Jurkat, Clone E6-1 (cell line): ENCODE measurements at places on chromosomes 6 and 20.

DNA sequence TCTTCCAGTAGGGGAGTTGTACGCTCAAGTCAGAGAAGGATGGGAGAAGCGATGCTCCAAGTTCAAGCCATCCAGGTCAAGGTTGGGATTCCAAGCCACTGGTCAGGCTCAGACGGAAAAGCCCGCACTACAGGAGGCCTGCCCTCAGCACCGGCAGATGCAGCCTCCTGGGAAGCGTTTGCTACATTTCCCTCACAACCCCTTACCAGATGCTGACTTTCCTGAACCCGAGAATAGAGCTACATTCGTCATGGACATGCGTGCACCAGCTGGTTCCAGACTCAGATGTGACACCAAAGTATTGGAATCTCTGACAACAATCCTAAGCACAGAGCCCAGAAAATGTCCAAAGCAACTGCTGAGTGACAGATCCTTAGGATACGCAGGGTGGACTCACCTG is 174.8 kb downstream of the SASH1 start:
- no peak for DNase-seq

GRCh38 chr20:45976086-45976485 is 4.1 kb upstream of the ZNF335 start:
- no peak for DNase-seq

DNA sequence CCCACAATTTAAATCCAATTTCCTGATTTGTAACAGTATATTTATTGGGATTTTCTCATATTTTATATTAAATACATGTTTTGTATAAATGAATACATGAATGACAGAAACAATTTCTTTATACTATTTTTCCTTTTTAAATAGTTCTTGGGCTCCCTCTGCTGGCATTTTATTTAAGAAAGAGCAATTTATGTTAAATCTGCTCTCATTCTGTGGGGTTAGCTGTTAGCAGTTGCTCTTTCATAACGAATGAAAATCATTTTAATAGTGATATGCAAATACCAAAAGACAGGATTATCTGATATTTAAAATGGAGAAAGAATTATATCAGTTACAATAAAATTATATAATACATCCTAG is 118.3 kb downstream of the RALGAPA2 start:
- DNase-seq, result peak; percentile 25

- no peak for DNase-seq
These were observed 38.5 kb downstream of the TSPYL4 start for GRCh38 chr6:116215414-116215813.

- DNase-seq, result no peak
These were observed 3.2 kb downstream of the CDC40 start for GRCh38 chr6:110183292-110183885.

- no peak for DNase-seq
These were observed 437.6 kb upstream of the PLCB4 start for GRCh38 chr20:8631271-8631670.

- DNase-seq, result peak; percentile 95
These were observed 10.7 kb downstream of the SLC9A8 start for GRCh38 chr20:49823152-49823847.

- no peak for DNase-seq
These were observed 45.8 kb downstream of the CPNE5 start for GRCh38 chr6:36793296-36793912.

DNA sequence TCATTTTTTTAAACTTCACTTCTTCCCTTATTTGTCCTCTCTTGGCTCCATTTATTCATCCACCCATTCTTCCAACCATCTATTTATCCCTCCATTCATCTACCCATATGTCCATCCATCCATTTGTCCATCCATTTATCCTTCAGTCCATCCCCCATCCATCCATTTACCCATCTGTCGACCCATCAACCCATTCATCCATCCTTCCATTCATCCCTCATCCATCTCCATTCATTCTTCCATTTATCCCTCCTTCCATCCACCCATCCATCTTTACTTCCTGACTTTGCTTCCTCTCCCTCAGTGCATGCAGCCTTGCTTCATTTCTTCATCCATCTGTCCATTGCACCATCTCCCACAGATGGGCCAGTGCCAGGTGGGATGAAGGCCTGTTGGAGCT is 1.8 kb downstream of the CST11 start:
- no peak for DNase-seq

DNA sequence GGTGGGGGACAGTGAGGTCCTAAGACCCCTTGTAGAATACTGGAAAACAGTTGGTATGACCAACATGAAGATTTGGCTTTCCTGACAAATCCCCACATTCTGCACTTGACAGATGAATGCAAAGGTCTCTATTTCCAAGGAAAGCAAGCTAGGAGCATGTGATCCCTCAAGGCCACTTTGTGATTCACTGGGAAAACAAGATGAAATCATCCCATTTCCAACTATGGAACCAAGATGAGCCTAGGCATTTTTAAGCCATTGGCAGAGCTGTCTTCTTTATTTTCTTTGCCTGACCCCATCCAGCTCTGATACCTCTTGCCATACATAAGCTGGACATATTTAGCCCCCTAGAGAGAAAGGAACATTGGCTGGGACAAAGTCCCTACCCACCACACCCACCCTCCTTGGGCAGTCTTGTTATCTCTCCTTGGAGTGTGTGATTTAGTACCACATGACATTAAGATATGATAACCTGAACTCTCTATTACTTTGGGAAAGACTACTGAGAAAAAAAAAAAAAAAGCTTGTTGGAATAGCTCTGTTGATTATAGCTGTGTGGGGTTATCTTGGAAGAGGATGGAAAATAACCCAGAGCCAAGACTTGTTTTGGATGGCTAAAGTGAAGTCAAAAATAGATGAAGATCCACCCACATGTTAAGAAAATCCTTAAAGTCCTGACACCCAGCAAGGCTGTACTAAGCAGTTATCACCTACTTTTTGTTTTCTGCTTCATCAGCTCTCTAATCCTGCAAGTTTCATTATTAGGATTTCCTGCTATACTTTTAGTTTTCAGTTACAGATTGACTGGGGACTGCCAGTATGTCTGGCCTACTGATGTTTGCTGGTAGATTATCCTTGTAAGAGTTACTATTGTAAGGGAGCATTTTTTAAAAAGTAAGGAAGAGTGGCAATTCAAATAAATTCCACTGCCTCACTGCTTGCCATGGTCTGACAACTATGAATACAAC is 90.1 kb upstream of the PREP start:
- DNase-seq, result no peak

DNA sequence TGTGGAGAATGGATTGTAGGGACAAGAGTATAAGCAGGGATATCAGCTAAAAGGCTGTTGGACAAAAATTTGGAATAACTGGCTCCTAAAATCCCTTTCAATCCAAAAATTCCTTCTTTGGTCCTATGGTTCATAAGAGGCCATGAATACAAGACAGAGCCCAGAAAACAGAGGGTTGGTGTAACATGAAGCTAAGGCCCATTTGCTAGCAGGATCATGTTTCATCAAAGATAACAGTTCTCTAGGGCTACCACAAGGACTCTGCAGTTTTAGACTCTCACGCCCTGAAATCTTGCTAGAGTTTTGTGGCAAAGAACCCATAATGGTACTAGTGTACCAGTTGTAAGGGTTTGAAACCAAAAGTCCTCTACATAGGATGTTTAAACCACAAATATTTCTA is 327.8 kb upstream of the TBX18 start:
- no peak for DNase-seq

GRCh38 chr6:136791296-136792094 is 782 bp downstream of the MAP3K5 start:
- no peak for DNase-seq

DNA sequence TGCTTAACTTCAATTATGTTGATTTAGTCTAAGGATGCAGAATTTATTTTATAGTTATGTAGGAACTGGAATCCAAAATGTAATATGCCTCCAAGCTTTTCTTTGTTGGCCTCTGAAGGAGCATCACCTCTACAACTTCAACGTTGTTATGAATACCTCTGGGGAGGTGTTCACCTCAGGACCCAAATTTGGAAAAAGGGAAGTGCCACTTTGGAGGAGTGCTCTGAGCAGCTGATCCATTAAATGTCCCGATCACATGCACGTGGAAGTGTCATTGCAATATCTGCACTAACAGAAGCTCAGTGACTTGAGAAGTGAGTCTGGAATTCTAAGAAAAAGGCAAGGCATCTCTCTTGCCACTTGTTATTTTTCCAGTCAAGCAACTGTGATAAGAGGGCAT is 22.2 kb upstream of the SLC17A3 start:
- no peak for DNase-seq

DNA sequence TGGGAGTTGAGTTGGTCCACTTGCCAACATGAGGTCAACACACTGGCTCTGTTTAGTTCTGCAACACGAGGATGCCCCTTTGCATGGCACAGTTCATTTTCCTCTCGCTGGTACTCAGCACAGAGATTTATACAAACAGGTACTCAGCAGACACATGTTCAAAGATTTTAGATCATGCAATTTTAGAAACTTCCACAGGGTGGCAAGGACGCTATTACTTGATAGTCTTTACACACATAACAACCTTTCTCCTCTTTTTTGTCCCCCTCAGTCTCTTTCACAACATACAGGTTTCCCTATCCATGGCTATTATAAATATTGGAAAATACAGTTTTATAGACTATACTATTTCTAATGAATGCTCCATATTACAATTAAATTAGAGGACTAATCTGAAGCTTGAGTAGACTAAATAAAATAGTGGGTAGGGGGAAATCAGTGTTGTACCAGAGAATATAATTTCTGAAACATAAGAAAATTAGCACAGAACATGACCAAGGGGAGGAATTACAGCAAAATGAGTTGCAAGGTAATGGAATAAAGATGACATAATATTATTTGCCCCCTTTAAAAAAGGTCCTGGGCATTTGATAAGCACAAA is 331.8 kb upstream of the BTBD3 start:
- DNase-seq, result peak; percentile 26

GRCh38 chr6:44742201-44742600 is 354.7 kb downstream of the CDC5L start:
- no peak for DNase-seq

DNA sequence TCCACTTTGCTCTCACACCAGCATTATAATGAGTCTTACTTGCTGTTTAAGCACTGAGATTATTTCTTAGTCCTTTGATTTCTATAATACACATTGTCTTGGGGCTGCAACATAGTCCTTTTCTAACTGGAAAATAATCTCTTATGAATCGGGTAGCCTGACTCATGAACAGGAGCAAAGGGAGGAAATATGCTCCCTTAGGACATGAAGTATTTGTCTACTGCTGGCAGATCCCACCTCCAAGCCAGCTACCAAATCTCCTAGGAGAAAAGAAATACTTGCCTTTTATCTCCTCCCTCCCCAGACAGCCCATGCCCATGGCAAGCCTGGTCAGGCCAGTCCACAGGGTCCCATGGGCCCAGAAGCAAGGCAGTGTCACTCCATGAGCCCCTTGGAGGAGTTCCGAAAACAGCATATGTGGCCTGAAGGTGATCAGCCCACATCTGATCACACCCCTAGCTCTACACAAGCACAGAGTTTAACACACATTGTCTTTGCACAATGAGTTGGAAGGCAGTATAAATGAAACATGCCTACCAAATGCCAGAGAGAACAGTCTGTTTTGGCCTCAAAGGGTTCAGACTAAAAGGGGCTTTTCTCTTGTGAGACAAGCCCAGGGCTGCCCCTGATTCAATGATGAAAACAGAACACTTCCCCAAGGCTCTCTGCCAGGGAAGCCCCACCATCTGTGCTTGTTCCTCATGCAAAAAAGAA is 37.1 kb upstream of the SLC4A11 start:
- DNase-seq, result no peak

DNA sequence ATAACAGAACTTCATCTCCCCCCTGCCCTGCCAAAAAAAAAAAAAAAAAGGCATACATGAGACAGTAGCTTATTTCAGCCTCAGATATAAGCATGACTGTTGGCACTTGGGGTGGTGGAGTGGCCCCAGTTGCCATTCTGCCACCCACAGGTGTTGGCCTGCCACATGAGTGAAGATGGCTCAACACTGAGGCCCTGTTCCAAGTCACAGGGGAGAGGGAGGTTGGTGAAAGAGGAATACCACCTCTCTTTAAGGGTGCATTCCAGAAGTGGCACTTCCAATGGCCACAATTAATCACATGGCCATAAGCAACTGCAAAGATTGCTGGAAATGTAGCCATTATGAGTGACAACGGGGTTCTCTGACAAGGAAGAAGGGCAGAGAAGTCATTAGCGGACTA is 61.9 kb upstream of the JARID2 start:
- DNase-seq, result no peak

DNA sequence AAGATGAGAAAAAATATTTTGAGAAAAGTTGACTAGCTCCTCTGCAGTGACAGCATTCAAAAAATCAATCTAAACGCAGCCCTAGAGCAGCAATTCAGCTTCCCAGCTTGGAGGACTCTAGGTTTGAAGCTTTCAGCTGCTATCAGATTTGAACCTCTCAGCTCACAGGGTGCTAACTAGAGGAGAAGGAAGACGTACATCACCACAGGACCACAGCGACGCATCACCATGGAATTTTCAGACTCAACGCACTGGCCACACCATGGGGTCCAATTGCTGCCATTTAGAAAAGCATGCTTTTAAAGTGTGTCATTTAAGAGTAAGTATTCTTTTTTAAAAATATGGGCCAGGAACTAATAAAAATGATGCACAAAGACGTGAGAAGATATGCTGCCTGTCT is 45.0 kb upstream of the FUCA2 start:
- no peak for DNase-seq

DNA sequence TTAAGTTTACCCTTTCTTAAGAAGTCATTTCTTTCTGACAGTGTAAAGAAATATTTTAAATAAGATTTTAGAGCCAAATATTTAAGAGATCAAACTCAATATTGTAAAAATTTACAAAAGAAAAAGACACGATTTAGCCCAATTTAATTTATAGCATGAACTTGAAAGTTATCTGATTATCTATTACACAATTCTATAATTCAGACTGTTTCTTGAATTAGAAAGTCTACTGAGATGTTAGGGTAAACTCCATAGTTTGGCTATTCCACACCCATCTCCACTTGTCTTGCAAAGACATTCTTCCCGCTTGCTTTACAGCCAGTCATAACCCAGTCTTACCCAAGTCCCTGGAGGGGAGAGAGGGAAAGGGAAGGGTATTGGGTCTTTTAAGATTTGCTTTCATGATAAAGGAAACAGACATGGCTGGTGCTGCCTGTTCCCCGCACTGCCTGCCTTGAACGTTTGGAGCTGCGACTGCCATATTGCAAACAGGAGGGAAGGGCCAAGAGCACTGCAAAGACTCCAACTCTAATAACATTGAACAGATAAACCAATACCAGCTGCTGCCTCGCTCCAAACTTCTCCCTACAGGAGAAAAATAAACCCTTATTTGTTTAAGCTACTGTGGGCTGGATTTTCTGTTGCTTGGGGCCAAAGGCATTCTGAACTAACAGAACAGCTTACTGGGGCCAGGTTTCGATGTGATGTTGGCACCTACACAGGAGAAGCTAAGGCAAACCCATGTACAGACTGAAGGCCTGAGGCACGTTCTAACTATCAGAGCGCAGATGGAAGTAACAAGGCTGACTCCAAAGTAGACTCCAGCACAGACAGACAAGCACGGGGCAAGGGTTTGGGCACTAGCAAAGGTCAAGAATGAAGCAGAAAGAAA is 552.3 kb upstream of the JARID2 start:
- no peak for DNase-seq

- no peak for DNase-seq
These were observed 173.8 kb downstream of the PTPRK start for GRCh38 chr6:128346569-128346968.
